ENCODE measurements at places on chromosomes 7 and 10. TPM values are rescaled to one million over a fixed set of nuclear protein-coding genes. Genes with fewer than 3 reads are reported as not detected.

DNA sequence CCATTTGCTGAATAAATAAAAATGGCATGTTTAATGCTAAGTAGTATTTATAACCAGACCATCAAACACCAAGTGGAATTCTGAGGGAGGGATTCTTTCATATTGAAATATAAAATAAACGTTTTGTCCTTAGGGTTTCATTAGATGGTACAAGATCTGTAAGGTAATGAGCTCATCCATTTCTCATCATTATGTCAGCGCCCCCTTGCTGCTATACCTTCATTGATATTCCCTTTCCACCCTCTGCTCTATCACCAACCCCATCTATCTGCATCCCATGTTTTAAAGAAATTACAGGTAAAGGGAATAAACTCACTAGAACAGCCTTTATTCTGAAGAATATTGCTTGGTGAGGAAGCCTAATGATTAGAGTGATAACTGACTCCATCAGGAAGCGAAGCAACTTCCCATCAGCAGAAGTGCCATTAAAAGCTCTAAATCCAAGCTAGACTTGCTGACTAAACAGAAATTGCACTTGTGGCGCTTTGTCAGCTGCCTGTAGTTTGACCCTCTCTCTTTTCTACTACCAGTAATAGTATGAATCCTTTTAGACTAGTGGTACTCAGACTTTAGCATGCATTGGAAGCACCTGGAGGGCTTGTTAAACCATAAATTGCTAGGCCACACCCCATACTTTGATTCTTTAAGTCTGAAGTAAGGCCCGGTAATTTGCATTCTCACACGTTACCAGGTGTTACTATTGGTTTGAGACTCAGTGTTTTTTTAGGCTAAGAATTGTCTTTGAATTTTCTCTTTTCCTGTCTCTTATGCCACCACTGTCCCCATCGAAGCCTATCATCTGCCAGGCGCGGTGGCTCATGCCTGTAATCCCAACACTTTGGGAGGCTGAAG, 27.5 kb downstream of the ADD3 start:
- peak; percentile 51 for DNase-seq

Gene C10orf90
- total RNA-seq: not detected

Gene WIPF3
- not detected for total RNA-seq

- DNase-seq: no peak
Measured at GRCh38 chr7:118771672-118772071, 547.2 kb downstream of the ANKRD7 start.

GRCh38 chr10:52308251-52309031, 5.6 kb upstream of the DKK1 start:
- DNase-seq: peak; percentile 54

DNA sequence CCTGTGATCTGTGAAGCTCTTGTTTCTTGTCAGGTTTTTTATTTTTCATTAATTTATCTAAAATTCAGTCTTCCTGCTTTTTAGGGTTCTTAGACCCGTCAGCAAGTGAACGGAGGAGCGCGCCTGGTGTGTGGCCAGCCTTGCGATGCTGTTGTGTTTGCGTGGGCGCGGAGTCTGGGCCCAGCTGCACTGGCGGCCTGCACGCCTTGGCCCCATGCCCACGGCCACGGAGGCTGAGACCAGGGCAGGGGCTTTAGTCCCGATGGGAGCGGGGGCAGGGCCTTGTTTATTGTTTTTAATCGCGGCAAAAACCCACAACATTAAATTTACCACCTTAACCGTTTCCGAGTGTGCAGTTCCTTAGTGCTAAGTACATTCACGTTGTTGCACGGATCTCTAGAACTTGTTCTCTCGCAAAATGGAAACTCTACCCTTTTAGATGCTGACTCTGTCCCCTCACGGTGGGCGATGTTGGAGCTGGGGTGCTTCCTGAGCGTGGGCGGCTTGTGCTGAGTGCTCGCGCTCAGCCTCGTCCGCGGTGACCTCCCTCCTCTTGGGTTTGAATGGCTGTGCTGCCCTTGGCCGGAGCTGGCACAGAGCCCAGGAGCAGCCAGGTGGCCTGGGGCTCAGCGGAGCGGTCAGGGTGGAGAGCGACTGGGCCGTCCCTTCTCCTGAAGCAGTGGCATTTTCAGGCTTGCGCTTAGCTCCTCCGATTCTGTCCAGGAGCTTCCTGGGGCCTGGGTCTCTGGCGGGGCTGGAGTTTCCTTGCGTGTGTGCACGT, 69.1 kb downstream of the INPP5A start:
- DNase-seq: no peak

DNA sequence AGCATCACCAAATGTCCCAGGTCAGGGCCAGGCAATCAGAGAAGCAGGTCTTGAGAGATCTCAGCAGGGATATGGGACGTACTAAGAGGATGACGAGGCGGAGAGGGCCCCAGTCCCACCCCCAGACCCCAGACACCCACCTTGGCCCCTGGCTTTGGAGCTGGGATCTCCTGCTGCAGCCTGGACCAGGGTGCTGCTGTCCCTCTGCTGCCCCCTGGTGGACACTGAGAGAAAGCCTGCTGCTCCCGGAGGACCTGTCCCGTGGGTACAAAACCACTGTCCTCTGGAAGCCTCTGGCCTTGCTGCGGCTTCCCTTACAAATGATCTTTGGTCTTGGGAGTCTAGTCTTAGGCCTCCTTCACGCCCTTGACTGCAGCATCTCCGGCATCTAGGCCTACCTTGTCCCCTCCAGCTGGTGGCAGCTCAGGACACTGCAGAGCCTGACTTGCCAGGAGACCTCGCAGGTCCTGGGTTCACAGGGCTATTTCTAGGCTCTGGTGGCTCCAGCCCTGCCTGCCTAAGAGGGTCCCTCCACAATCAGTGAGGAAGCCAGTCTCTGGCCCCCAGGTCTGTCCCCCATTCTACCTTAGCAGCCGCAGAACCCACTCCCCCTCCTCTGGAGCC, 97.1 kb downstream of the RGS10 start:
- peak; percentile 93 for DNase-seq

- DNase-seq: no peak
Measured at GRCh38 chr7:479948-480499, 39.6 kb downstream of the PDGFA start.

- no peak for DNase-seq
Measured at GRCh38 chr7:41536122-41536872, 166.6 kb downstream of the INHBA start.

Gene CHST12
- total RNA-seq: 1.8 TPM

Gene ATOH7
- not detected for total RNA-seq

Gene CNPY1
- not detected for total RNA-seq

Gene STEAP1B
- total RNA-seq: 0.23 TPM

GRCh38 chr10:114024876-114025610, 18.6 kb upstream of the ADRB1 start:
- peak; percentile 6 for DNase-seq

Gene FAM237B
- not detected for total RNA-seq

Gene NOD1
- 11.0 TPM for total RNA-seq

GRCh38 chr10:47094636-47095035, 183.4 kb downstream of the PTPN20 start:
- no peak for DNase-seq

Gene ACSM6
- not detected for total RNA-seq

Gene FAM204A
- 44.1 TPM for total RNA-seq

Gene FRA10AC1
- 18.9 TPM for total RNA-seq

Gene SUN3
- total RNA-seq: not detected

DNA sequence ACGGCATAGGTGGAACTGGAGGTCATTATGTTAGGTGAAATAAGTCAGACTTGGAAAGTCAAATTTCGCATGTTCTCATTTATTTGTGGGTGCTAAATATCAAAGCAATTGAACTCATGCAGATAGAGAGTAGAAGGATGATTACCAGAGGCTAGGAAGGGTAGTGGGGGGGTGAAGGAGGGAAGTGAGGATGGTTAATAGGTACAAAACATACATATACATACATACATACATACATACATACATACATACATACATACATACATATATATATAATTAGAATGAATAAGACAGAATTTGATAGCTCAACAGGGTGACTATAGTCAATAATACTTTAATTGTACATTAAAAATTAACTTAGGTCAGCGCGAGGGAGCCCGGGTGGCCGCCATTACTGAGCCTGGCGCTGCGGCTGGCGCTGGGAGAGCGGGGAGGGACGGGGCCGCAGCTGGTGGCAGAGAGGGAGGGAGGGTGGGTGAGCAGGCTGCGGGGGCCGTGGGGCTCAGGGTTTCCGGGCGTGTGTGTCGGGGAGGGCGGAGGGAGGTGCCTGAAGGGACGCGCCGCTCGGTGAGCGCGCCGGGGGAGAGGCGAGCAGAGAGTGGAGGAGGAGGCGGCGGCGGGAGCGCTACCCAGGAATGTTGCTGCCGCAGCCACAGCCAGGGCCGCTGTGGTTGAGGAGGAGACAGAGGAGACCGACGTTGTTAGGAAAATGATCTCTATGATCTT, 85.8 kb upstream of the EGFR start:
- peak; percentile 19 for DNase-seq

- DNase-seq: no peak
Measured at GRCh38 chr10:105534086-105534485, 893.0 kb downstream of the SORCS3 start.

Gene GIMAP1
- total RNA-seq: 5.5 TPM

Measured in activated CD4-positive, alpha-beta T cell treated with anti-CD3 and anti-CD28 coated beads for 36 hours (primary cell).